ENCODE measurements at places on chromosomes 16 and 17.

- peak; percentile 1 for DNase-seq
These were observed 147.0 kb downstream of the HS3ST4 start for GRCh38 chr16:25838724-25839186.

DNA sequence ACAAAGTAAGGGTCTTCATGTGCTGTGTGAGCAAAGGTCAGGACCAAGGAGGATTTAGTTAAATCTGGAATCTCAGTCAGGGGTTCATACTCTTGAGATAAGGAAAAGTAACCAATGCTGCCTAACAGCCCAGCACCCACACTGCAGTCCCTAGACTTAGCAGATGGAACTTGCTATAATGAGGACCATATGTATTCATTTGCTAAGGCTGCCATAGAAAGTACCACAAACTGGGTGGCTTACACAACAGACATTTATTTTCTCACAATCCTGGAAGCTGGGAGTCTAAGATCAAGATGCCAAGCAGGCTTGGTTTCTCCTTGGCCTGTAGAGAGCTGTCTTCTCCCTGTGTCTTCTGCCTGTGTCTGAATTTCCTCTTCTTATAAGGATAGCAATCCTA lies 20.8 kb downstream of the ZP2 start:
- no peak for DNase-seq

GRCh38 chr17:30780343-30780742 lies 44.1 kb downstream of the CRLF3 start:
- no peak for DNase-seq

DNA sequence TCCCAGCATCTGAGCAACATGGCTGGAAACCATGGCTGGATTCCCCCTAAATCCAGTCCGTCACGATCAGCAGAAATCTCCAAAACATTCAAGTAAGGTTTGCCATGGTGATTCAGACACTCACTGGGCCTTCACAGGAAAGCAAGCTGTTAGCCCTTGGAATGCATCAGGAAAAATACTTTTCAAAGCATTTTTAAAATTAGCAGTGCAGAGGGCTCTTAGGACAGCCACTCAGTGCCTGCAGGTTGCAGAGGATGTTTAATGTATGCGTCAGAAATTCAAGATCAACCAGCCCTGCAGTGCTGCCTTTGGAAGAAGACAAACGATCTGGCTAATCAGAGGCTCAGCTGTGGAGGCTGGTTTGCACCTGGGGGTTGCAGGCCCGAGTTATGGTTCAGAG lies 50.3 kb downstream of the FOXL1 start:
- DNase-seq = no peak

GRCh38 chr17:32525122-32525521 lies 38.3 kb downstream of the CDK5R1 start:
- no peak for DNase-seq

- no peak for DNase-seq
These were observed 5.1 kb downstream of the TSPOAP1 start for GRCh38 chr17:58323366-58324055.

- no peak for DNase-seq
These were observed 24.6 kb upstream of the TNRC6C start for GRCh38 chr17:77933777-77934398.

DNA sequence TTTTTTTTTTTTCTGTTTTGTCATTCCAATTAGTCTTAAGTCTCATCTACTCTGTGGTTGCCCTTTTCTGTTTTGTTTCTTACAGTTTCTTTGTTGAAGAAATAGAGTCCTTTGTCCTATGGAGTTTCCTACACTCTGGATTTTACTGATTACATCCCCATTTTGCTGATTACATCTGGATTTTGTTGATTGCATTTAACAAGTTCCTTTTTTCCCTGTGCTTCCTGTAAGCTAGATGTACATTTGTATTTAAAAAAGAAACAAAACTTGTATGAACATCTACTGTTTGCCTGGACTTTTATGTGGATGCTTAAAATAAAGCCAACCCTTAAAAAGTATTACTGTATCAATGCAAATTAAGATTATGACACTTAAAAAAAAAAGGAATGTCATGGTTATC lies 147.6 kb downstream of the CHD9 start:
- DNase-seq = no peak

Measured in activated CD4-positive, CD25-positive, alpha-beta regulatory T cell (primary cell).